CD4-positive, alpha-beta T cell (primary cell): ENCODE measurements at places on chromosomes 2 and 18.

DNA sequence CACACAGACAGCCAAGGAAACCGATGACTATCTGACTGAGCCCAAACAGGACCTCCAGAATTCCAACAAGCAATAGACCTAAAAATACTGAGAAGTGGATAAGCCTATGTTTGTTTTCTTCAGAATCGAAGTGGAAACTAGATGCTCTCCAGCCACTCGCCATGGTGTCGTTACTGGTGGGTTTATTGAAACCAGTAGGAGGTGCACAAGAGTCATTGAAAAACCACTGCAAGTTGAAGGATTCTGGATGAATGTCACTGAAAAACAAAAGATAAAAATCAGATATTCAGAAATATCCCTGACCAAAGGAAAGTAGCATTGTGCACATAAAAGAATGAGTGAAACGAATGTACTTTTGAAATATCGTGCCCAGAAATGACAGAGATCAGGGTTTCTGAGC lies 15.3 kb downstream of the TM4SF20 start:
- no peak for DNase-seq

- DNase-seq: no peak
These were observed 62.2 kb downstream of the ARMC9 start for GRCh38 chr2:231260442-231261208.

DNA sequence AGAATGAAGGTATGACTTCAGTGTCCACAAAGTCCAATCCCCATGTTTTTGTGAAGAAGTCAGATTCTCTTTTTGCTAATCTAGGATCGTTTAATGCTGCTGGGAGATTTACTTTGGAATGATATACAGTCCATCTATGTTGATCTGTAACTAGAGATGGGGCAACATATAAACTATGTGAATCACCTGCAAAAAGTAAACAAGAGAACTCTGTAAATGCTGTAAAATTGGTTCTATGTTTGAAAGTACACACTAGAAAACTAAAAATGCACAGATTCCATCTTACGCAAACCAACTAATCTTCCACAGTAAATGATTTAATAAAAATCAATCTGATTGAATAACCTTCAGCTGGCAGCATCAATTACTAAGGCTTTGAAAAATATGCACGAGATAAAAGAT lies 37.5 kb downstream of the VPS54 start:
- DNase-seq: no peak

GRCh38 chr2:69917852-69918251 lies 2.9 kb downstream of the MXD1 start:
- no peak for DNase-seq

DNA sequence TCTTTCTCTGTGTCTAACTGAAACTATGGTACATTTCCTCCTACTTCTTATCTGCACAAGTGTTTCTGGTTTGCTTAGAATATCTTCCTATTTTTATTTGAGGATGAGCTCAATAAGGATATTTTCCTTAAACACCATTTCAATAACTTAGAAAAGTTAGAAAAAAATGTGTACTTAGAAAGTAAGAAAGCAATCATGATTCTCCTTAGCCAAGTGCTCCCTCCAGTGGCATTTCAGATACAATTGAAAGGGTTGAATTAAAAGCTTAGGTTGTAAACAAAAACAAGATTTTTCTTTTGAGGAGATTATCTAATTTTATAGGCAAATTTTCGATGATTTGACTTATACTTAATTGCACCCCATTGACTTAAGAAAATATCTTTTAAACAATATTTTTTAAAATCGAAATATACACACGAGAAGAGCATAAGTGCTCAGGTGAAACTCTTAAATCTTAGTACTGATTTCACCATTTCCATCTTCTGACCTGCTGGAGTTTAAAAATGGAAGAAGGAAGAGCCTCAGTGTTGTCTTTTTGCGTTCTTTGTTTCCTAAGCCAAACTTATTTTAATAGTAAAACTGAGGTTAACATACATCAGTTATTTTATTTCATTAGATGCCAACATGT lies 26.9 kb downstream of the C18orf63 start:
- peak; percentile 10 for DNase-seq

GRCh38 chr2:39304729-39305128 lies 61.0 kb upstream of the CDKL4 start:
- no peak for DNase-seq

DNA sequence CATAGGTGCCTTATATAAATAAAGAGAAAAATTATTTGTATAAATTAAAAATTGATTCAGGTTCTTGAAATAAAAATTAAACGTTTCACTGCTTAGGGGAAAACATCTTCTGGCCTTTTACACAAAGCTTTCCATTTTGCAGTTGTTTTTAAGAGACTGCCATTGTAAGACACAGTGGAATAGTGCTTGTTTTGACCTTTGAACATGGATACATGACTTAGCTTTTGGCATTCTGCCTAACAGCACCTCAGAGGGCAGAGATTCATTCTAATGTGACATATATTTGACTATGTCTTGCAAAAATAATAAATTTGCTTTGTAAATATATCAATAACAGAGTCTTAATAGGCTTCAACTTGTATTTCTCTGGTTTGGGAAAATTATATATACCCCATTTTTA lies 142.1 kb downstream of the SLC4A10 start:
- no peak for DNase-seq

GRCh38 chr2:170140561-170140960 lies 37.4 kb upstream of the MYO3B start:
- no peak for DNase-seq

DNA sequence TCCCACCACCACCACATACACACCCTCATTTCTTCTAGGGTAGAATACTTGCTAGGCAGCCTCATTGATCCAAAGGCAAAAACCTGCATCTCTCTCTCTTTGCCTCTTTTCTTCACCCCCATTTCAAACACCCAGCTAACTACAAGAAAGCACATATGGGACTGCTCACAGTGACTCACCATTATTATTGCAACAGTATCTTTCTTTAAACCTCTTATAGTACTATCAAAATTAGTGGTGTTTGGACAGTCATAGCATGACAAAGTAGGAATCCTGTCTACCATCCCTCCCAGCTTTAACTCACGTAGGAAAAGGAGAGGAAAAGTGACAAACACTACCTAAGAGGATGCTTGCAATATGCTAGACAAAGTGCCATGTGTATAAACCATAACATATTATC lies 422.5 kb upstream of the CRIM1 start:
- DNase-seq: no peak

GRCh38 chr2:215437614-215438013 lies 1.7 kb upstream of the FN1 start:
- no peak for DNase-seq

GRCh38 chr18:28198620-28199019 lies 21.7 kb upstream of the CDH2 start:
- DNase-seq: no peak

- no peak for DNase-seq
These were observed 23.7 kb upstream of the AP1S3 start for GRCh38 chr2:223860809-223861738.

GRCh38 chr18:35050028-35050546 lies 8.9 kb downstream of the MAPRE2 start:
- DNase-seq: no peak

- no peak for DNase-seq
These were observed 40.6 kb upstream of the ZC3H15 start for GRCh38 chr2:186445506-186445905.

DNA sequence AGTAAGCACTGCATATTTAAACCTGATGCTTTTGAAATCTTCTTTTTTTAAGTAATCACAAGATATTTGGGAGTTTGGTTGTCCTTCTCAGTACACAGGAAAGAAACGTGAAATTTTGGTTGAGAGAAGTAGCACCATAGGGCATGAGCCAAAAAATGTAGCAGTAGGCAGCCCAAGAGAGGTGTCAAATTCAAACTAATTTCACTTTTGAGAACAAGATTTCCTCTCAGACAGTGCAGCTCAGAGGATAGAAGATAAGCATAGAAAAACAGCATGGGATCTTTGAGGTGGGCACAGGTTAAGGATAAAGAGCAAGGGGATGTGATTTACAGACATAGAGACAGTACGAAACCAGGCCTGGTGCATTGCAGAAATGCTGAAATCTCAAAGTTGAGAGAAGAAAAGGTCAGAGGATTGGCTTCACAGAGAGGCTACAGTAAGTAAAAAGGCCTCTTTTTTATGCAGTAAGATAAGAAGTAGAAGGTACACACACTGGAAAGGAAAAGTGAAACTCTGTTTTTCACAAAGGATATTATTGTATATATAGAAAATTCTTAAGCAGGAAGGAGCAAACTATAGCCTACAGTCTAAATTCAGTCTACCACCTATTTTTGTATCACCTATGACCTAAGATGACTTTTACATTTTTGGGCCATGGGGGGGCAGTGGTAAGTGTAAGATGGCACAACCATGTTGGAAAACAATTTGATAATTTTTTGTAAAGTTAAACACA lies 89.8 kb downstream of the PKP4 start:
- no peak for DNase-seq

DNA sequence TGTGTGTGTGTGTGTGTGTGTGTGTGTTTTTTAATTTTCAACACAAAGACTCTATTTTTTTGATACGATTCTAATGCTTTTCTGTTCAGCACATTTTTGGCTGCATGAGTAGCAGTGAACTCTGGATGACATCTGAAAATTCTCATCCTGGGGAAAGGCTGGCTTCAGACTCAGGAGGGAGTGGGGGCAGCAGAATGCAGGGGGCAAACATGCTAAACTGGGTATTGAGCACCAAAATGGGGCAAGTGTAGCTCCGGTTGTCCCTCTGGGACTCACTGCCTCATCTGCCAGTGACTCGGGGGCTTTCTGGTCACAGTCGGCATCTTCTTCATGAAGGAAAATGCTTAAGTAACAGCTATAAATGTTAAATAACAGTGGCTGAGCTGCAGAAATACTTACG lies 116.8 kb upstream of the PID1 start:
- no peak for DNase-seq

DNA sequence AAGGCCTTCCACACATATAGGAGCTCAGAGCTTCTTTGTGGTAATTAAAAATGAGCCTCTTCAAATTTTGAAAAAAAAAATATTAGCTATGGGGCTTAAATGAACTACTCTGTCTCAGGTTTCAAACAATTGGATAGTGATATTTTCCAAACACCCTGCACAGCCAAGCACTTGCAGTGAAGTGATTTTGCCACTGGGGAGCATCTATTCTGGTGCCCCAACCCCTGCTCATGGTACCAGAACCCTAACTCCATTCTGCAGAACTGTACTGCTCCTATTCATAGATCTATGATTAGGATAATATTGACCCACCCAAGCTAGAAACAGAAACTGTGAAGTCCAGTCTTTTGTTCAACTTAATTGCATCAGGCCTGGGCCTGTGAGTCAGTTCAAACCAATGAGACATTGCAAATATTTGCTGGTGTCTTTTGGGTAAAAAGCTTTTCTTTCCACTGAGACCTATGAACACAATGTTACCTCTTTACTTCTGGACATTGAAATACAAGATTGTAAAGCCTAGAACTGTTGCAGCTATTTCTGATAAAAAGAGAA lies 324.0 kb downstream of the GALNT13 start:
- DNase-seq: no peak

- no peak for DNase-seq
These were observed 156.4 kb downstream of the DSEL start for GRCh38 chr18:67359873-67360838.

DNA sequence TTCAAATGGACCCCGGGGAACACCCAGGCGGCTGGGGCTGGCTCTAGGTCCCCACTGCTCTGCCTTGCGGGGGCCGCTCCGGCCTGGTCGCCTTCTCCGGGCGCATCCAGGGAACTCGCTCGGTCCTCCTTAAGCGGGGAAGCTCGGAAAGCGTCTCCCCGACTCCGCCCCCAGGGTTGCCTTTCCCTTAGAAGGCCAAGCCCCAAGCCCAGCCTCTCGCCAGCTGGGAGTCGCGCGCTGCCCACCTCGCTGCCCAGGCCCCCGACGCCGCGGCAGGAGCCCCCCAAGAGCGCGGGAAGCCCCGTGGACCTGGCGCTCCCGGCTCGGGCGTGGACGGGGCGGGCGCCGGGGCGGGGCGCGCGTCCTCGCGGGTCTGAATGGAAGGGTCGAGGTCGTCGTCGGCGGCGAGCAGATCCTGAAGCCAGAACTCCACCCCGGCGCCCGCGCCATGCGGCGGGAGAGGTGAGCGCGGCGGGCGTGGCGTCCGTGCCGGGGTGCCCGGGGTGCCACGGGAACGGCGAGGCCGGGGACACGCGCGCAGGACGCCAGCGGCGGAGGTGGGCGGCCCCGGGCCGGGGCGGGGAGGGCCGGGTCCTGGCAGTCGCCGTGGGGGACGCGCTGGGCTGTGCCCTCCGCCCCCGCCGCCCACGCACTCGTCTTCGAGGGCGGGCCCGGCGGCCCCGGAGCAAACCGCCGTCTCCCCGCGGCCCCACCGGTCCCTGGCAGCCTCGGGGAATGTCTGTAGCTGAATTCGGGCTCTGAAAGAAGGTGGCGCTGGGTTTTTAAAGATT lies at the start of gene BOK:
BOK (plus strand) TSS at position 214 of the 791 bp plus-strand sequence. CDS start 739 bp downstream, outside the sequence.
- no peak for DNase-seq

- no peak for DNase-seq
These were observed 37.4 kb upstream of the RAPGEF4 start for GRCh38 chr2:172698041-172698863.

- no peak for DNase-seq
These were observed 588.4 kb downstream of the ARHGAP15 start for GRCh38 chr2:143717536-143718168.

GRCh38 chr2:8133913-8134472 lies 547.9 kb upstream of the ID2 start:
- no peak for DNase-seq

- DNase-seq: no peak
These were observed 57.3 kb downstream of the CCDC74A start for GRCh38 chr2:131584940-131585339.

- DNase-seq: no peak
These were observed 111.5 kb downstream of the CAPN13 start for GRCh38 chr2:30695749-30696148.

DNA sequence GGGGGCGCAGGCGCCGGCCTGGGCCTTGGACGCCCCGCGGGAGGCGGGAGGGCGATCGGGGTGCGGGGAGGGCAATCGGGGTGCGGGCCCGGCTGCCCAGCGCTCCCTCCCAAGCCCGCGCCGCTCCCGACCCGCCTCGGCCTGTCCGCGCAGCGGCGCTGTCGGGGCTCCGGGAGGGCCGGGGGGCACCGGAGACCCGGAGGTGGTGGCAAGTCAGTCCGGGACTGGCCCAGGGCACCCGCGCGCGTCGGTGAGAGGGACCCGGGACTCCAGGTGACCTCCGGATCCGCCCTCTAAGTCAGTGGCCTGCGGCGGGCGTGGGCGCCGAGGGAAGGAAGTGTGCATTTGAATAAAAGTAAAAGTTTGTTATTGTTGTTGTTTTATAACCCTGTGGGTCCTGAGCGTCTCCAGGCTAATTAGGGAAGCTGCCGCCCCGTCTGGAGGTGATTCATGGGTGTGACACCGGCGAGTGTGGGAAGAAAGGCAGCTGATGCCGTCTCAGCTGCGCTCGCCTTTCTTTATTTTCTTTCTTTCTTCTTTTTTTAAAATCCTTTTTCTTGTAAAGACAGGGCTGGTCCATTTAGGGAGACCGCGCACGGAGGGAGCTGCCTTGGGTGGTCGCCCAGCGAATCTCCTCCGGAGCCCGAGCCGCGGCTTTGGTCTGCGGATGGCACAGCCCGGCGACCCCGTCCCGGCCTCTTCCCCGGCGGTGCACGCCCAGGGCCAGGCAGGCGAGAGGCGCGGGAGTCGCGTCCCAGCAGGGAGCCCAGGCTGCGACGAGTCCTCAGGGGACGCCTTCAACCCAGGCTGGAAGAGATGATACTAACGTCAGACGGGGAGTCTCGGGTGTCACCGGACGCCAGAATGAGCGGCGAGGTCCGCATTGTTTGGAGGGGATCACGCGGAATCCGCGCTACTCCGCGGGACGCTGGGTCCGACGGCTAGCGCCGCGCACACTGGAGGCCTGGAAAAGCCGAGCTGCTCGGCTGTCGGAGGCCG lies 627 bp upstream of the CRACDL start:
- no peak for DNase-seq

GRCh38 chr2:35891528-35891927 lies 464.1 kb upstream of the CRIM1 start:
- DNase-seq: no peak

GRCh38 chr2:43278564-43279220 lies 52.3 kb upstream of the ZFP36L2 start:
- no peak for DNase-seq
